ENCODE measurements at places on chromosomes 7 and 10.

GRCh38 chr7:73899731-73900142 is 38.8 kb downstream of the TMEM270 start:
- no peak for DNase-seq

GRCh38 chr7:117856196-117856595 is 17.0 kb downstream of the CTTNBP2 start:
- no peak for DNase-seq

DNA sequence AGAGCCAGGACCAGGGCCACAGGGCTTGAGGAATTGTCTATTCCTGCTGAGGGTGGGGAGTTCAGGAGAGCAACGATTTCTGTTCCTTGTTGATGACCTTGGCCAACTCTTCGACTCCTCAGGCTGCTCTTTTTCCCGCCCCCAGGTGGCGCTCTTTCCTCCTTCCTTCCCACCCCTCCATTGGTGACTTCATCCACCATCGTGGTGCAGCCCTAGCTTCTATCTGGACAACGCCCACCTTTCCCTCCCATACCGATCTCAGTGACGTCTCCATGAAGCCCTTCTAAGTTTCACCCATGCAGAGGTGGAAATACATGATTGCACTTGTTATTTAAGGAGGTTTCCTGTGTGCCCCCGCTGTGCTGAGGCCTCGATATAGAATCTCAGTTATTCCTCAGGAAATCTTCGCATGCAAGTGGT is 22.1 kb upstream of the CARD11 start:
- peak; percentile 24 for DNase-seq

GRCh38 chr7:41886262-41886900 is 183.5 kb upstream of the INHBA start:
- DNase-seq = no peak

DNA sequence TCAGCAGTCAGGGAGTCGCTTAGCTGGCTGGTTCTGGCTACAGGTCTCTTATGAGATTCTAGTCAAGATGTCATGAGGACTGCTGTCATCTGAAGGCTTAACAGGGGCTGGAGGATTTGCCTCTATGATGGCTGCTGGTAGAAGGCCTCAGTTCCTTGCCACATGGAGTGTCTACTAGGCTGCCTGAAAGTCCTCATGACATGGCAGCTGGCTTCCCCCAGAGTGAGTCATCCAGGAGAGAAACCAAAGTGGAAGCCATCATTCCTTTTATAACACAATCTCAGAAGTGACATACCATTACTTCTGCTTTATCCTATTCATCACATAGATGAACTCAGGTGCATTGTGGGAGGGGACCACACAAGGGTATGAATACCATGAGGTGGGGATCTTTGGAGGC is 75.1 kb downstream of the EXOC6 start:
- no peak for DNase-seq

DNA sequence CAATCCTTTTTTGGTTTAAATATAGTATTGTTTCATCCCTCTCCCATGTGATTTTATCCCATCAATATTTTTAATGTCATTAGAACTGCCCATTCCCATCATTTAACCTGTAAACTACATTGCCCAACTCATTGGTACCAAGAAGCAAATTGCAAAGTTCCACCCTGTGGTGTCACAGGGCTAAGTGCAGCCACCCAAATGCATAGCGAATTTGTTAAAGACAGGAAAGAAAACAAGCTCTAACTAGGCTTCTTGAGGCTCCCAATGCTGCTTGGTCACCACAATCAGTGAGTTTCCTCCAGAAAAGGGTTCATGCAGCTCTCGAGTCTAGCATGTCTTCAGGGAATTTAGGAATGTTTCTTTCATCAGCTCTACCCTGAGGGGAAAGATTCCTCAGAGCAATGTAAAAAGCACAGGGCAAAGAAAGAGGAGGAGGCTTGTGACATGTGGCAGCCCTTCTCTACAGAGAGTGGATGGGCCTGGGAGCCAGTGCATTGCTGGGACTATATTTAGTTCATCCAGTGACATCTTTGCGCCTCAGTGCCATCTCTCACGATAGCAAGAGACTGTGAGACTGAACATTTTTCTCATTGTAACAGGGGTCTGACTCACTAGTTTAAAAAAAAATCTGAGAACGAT is 58.1 kb downstream of the CAV1 start:
- no peak for DNase-seq

DNA sequence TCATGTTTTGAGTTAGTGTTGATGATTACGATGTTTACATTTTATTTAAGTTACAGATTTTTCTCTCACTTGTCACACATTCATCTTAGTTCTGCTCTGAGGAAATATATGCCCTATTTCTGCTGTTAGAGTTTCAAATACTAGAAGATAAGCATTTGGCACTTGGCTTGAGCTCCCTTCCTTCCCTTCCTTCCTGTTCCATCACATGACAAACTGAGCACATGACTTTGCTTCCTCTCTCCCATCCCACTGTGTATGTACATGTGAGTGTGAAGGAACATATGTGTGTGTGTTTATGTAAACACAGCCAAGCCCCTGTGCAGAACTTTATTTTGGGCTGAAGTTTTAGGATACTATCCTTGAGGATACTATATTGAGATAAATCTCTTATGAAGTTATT is 795.9 kb upstream of the IGFBP3 start:
- no peak for DNase-seq

DNA sequence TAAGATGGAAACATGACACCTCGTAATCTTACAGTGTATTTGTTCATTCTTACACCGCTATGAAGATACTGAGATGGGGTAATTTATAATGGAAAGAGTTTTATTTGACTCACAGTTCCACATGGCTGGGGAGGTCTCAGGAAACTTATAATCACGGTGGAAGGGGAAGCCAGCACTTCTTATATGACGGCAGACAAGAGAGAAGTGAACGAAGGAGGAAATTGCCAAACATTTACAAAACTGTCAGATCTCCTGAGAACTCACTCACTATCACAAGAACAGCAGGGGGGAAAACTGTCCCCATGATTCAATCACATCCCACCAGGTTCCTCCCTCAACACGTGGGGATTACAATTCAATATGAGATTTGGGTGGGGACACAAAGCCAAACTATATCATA is 282.3 kb downstream of the HGF start:
- no peak for DNase-seq
